ENCODE measurements at places on chromosomes 11 and 22. TPM values are rescaled to one million over a fixed set of nuclear protein-coding genes. Genes with fewer than 3 reads are reported as not detected.
A peak's percentile ranks its signal among the peaks of the same experiment; 100 is the strongest.

PLAAT5 gene
- not detected for total RNA-seq

SMTNL1 gene
- total RNA-seq, result not detected

C11orf65 gene
- total RNA-seq, result 0.18 TPM

DNA sequence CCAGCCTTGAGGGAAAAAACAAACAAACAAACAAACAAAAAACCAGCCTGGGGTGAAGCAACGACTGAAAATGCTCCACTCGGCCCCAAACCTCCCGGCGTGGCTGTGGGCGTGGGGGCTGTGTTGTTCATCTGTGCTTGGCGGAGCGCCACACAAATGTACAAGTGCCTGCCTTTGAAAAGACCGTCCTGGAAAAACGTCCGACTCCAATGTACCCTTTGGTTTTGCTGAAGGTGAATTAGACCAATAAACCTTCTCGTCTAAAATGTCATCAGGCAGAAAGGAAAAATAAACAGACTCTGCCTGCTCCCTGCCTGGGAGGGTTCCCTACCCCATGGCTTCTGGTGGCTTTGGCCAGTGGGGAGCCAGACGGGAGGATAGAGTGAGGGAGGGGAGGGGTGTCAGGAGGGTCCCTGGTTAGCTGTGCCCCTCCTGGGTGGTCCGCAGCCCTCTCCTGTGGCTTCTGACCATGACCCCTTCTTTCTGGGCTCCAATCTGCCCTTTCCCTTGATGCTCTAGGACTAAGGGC is 93.9 kb downstream of the TRMU start:
- no peaks in the 10 kb centered on the region for H3K36me3 ChIP-seq
- no peaks in the 10 kb centered on the region for H3K27me3 ChIP-seq
- DNase-seq, result no peak
- peak overlapping the region; percentile 72 for H3K27ac ChIP-seq
- peaks cover 7% of the 10 kb centered on the region for H3K4me1 ChIP-seq

OR9Q2 gene
- total RNA-seq, result 0.34 TPM

- H3K27ac ChIP-seq, result no peak overlapping the region
- H3K4me3 ChIP-seq, result no peak overlapping the region
- no peaks in the 10 kb centered on the region for H3K4me1 ChIP-seq
- H3K36me3 ChIP-seq, result no peaks in the 10 kb centered on the region
- no peak for DNase-seq
Observed at GRCh38 chr11:74154620-74155281, 16.1 kb downstream of the C2CD3 start.

DNA sequence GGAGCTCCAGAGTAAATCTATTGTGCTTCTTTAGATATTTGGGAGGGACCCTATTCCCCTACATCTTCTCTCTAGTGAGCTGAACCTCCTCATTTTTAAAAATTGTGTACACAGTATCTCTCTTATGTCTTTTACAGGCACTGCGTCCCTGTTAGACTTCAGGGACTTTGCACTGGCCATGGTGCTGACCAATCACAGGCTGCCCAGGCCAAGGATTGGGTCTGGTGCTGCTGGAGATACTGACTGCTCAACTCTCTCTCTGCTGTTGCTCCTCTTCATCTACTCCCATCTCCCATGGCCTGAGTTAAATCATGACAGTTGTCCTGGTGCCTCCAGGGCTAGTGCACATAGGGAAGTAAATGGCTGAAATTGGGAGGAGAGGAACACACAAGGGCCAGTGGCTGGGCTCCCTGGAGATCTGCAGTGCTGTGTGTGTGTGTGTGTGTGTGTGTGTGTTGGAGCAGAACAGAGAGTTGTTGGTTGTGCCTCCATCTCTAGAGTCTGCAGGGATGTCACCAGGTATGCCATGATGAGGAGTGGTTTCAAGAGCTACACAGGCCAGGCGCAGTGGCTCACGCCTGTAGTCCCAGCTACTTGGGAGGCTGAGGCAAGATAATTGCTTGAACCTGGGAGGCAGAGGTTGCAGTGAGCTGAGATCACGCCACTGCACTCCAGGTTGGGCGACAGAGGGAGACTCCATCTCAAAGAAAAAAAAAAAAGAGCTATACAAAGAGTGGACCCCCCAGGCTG is 155.3 kb downstream of the ST3GAL4 start:
- H3K4me3 ChIP-seq, result no peak overlapping the region
- H3K27ac ChIP-seq, result no peak overlapping the region
- H3K4me1 ChIP-seq, result no peaks in the 10 kb centered on the region
- no peaks in the 10 kb centered on the region for H3K36me3 ChIP-seq
- DNase-seq, result no peak

- H3K4me3 ChIP-seq, result no peak overlapping the region
- no peaks in the 10 kb centered on the region for H3K4me1 ChIP-seq
- no peak for DNase-seq
- no peaks in the 10 kb centered on the region for H3K36me3 ChIP-seq
Observed at GRCh38 chr11:7021318-7021717, 1.0 kb downstream of the NLRP14 start.

- DNase-seq, result no peak
- H3K36me3 ChIP-seq, result no peaks in the 10 kb centered on the region
- no peak overlapping the region for H3K4me3 ChIP-seq
- H3K27me3 ChIP-seq, result no peaks in the 10 kb centered on the region
Observed at GRCh38 chr11:108694846-108695245, 30.0 kb downstream of the DDX10 start.
